ENCODE measurements at places on chromosomes 2 and 18.

DNA sequence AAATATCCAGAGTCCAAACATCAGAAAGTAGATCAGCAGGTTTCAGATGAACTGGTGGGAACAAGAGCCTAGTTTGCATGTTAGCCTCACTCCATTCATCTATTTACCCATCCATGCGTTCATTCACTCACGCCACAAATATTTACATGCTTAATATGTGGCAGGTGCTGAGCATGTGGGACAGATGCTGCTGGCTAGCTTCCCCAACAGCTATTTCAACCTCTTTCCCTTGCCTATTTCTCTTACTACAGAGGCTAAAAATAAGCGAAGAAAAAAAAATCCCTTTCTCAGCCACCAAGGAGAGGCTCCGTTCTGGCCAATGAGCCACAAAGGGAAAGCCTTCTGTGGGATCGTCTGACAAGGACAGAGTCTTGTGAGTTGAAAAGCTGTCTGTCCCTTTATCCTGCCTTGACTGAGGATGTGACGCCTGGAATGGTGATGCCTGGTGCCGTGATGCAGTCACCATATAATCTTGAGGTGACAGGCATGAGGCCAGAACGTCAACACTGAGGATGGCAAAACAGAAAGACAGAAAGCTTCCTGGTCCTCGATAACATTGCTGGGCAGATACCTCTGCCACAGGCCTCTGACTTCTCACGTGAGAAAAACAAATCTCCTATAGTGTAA is 78.2 kb downstream of the KCTD1 start:
- DNase-seq, result no peak

DNA sequence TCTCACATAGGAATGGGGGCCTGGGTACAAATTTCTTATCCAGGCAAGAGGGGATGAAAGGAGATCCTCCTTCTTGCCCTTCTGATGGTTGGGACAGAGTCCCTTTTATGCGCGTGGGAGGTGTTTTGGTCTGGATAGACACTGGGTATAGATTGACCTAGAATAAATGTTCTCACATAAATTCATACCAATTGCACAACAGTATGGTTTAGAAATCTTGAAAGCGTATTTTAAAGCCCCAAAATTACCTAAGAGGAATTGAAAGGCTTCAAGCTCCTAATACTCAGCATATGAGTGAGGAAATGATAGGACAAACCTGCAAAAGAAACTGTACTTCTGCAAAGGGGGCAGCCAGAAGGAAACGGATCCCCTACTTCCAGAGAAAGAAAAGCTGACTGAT is 2.6 kb upstream of the BCL2 start:
- DNase-seq, result no peak

GRCh38 chr18:52341608-52342381 is 1.8 kb downstream of the DCC start:
- peak; percentile 9 for DNase-seq

DNA sequence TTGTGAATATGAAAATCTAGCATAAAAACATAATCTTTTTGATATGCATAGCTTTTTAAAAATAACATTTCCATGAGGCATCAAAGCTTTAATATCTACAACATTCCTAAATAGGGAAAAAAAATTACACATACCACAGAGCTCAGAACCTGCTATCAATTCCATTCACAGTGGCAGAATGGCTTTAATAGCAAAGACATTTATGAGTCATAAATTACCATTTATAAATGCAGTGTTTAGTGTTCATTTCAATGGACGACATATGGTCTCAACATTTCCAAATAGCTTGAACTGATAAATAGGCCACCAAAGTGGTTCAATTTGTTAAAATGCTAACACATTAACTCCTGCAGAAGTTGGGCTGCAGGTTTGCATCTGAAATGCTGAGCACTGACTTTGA is 600.6 kb upstream of the SETBP1 start:
- no peak for DNase-seq

DNA sequence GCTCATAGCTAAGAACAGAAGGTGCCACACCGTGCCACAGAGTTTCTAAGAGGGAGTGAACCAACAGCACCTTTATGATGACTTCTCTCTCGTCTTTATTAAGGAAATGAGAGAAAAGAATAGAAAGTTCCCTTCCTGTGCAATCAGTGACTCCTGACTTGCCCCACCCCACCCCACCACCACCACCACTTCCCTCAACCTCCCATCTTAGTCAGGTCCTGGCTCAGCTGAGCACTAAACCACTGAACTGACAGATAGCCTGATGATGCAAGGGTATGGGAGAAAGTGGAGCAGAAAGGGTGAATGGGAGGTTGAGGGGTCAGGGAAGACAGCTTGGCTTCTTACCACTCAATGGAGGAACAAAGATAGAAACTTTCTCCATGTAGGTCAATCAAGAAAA is 75.2 kb upstream of the RMDN2 start:
- DNase-seq, result no peak

DNA sequence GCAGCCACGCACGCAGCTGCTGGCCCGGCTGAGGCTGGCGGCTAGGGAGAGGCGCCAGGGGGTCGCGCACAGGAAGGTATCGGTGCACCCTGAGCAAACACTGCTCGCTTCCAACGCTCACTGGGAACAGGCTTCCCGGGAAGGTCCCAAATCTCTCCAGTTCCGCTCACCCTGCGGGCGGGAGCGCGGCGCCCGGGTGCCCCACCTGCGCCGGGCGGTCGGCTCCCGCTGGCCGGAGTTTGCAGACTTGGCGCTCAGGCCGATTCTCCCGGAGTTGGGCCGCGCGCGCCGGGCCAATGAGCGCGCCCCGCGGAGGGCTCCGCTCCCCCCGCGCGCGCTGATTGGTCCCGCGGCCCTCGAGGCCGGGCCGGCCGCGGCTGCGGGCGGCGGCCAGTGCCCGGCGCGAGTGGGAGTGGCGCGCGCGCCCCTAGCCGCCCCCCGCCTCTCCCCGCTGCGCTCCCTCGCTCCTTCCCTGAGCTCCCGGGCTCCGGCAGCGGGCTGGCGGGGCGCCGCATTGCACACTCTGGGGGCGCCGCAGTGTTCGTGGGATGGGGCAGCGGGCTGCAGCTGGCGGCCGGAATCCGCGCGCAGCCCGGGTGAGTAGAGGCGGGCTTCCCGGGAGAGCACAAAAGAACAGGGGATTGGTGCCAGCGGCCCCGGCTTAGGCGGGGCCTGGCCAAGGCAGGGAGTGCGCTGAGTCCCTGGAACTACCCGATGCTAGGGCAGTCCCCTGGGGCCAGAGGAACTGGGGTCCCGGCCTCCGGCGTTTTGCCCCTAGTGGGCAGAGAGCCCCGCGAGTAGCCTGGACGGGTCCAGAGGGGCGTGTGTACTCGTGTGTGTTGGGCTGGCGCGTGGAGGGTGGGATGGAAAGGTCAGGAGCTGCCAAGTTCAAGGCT is at the start of gene LYPD6:
TSS of gene LYPD6 (plus strand) at position 461 of the 896 bp plus-strand sequence. CDS start 107,122 bp downstream, outside the sequence.
- DNase-seq, result peak; percentile 82

GRCh38 chr2:151119374-151119773 is 142.3 kb downstream of the RBM43 start:
- DNase-seq, result no peak

DNA sequence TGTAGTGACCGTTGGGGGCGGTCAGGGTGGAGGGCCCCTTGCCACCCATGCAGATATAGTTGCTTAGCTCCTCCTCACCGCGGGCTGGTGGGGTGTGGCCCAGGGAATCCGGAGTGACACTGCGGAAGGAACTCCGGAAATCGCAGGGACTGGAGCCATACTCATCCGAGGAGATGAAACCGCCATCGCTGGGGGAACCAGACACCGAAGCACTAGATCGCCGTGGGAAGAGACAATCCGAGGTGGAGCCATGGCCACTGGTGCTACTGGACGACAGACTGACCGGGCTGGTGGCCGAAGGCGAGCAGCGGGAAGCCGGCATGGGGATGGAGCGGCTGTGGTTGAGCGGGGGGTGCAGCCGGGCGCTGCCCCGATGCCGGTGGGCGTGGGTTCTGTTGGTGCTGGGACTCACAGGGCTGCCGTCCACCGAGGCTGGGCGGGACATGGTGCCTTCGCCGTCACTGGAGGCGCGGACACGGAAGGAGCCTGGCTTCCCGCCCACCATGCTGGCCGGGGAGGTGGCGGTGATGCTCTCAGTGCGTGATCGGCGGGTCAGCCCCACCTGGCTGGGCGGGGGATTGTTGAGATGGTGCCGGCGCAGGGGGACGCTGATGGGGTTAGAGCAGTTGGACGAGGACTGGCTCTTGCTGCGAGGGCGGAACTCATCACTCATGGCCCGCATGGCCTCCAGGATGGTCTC is 2.2 kb downstream of the IRS1 start:
- DNase-seq, result no peak

DNA sequence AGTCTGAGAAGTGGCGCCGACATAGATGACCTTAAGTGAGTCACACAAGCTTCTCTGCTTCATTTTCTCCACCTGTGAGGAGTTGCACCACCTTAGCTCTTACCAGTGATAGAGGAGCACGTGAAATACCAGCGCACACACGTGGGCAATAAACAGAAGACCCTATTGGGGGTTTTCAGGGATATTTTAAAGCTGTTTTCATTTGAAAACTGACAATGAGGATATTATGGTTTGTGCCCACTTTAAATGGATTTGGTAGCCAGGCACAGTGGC is 47.3 kb upstream of the FZD7 start:
- DNase-seq, result peak; percentile 58

- DNase-seq, result peak; percentile 34
Measured at GRCh38 chr2:13193075-13193474, 476.3 kb downstream of the TRIB2 start.

All from epithelial cell of esophagus (primary cell).